ENCODE measurements at places on chromosomes 7 and 10.

GRCh38 chr7:139639563-139639962 lies 116.1 kb downstream of the CLEC2L start:
- DNase-seq, result no peak

DNA sequence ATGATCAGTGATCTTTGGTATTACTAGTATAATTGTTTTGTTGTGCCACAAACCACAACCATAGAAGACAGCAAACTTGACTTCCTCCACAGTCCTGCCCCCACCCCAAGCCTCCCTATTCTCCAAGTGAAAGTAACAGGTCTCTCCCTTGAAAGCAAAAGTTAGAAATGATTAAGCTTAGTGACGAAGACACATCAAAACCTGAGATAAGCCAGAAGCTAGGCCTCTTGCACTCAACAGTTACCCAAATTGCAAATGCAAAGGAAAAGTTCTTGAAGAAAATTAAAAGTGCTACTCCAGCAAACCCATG lies 7.5 kb downstream of the SAR1A start:
- DNase-seq, result peak; percentile 29

DNA sequence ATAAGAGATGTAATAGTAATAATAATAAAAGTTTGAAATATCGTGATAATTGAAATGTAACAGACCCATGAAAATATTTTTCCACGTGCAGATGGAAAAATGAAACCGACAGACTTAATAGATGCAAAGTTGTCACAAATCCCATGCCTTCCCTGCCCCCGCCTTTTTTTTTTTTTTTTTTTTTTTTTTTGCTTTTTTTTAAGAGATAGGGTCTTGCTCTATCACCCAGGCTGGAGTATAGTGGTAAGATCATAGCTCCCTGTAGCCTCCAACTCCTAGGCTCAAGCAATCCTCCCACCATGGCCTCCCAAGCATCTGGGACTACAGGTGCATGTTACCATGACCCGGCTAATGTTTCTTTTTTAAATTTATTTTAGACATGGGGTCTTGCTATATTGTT lies 80.5 kb downstream of the JMJD1C start:
- no peak for DNase-seq

DNA sequence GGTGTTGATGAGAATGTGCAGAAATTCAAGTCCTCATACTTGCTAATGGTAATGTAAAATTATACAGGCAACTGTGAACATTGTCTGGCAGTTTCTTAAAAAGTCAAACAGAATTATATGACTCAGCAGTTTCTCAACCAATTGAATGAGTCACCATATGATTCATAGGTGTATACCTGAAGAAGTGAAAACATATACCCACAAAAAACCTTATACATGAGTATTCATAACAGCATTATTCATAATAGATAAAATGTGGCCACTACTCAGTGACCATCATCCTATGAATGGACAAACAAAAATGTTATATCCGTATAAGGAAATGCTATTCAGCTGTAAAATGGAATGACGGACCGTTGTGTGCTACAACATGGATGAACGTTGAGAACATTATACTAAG lies 253.5 kb downstream of the MALRD1 start:
- no peak for DNase-seq

GRCh38 chr10:101856626-101857025 lies 13.0 kb upstream of the KCNIP2 start:
- DNase-seq, result no peak

GRCh38 chr7:69800495-69800894 lies 202.2 kb downstream of the AUTS2 start:
- no peak for DNase-seq

GRCh38 chr7:47335557-47336471 lies 246.1 kb downstream of the TNS3 start:
- DNase-seq, result no peak

All from Kasumi-1 (cell line).